Fibroblast of skin of abdomen (primary cell): ENCODE measurements at places on chromosomes 6 and 20.

DNA sequence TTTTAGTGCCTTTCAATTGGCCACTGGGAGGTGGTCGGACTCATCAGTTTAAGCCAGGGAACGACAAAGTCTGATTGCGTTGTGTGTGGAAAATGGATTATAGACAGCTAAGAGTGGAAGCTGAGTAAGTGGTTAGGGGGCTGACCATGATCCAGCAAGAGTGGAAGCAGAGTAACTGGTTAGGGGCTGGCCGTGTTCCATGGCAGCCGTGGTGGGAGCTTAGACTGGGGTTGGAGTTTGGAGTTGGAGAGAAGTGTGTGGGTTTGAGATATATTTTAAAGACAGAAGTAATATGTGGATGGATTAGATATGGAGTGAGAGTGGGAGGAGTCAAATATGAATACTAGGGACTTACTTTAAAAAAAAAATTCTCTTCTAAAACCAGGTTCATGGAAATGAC, 41.7 kb downstream of the LRRN4 start:
- no peak for DNase-seq

DNA sequence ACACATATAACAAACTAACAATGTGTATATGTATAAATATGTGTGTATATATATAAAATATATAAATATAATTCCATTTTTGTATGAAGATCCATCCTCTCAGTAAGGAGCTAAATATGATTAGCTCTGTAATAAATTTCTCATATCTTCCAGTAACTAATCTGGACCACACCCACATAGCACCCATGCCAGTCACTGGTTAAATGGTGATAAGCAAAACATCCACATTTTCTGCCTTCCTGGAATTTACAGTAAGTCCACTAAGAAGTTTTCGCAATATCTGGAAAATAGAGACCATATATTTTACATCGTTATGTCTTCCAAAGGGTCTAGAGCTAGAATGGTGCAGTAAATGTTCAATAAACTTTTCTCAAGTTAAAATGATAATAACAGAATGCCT, 151.5 kb upstream of the STMND1 start:
- DNase-seq: no peak

DNA sequence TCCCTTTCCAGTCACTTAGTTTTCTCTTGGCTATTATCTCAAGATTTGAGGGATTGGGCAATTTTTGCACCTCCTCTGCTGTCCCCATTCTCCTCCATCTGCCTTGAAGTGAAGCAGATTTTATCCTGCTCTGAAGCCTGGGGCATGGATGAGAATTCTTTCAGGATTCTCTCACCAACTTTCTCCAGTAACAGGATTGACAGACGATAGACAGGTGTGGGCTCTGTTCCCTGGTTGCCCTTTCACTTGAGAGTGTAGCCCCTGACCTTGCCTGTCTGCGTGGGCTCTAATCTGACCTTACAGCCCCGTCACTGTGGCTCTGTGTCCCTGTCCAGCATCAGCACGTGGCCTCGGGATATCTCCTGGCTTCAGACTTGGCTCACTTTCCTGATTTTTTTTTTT, 27.1 kb downstream of the CDYL start:
- no peak for DNase-seq

GRCh38 chr6:138818496-138819194, 22.8 kb downstream of the ECT2L start:
- no peak for DNase-seq

- no peak for DNase-seq
These were observed 18.8 kb downstream of the OR2A4 start for GRCh38 chr6:131682442-131682841.

- no peak for DNase-seq
These were observed 261.1 kb downstream of the THBS2 start for GRCh38 chr6:168992446-168993144.

GRCh38 chr6:28867086-28867409, 56.7 kb downstream of the TRIM27 start:
- peak; percentile 22 for DNase-seq

- DNase-seq: no peak
These were observed 1.2 kb downstream of the IFNGR1 start for GRCh38 chr6:137217801-137218472.

DNA sequence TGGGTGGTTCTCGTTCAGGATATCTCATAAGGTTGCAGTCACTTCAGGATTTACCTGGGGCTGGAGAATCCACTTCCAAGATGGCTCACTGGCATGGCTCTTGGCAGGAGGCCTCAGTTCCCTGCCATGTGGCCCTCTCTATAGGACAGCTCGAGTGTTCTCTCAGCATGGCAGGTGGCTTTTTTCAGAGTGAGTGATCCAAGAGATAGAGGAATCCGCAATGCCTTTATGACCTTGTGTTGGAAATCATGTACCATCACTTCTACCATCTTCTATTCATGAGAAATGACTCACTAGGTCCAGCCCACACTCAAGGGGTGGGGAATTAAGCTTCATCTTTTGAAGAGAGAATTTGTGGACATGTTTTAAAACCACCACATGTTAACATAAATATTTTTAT, 37.8 kb downstream of the PPP1R16B start:
- DNase-seq: no peak

DNA sequence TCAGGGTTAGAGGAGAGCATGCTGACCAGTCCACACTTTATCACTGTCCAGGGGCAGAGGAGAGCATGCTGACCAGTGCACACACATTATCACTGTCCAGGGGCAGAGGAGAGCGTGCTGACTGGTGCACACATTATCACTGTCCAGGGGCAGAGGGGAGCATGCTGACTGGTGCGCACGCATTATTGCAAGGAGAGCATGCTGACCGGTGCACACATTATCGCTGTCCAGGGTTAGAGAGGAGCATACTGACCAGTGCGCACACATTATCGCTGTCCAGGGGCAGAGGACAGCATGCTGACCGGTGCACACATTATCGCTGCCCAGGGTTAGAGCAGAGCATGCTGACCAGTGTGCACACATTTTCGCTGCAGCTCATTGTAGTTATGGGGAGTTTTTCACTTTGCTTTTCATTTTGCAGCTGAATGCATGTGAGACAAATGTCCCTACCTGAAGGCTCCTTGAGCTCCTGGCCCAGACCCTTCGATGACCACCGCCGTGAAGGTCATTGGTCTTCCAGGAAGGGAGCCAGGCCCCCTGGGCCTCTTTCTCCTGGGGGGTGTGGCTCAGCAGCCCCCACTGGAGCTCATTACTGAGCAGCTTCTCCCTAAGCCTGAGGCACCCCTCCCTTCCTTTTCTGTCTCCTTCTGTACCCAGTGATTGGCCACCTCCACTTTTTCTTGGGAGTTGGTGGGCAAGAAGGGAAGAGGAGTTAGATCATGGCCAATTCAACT, 178.8 kb upstream of the AFDN start:
- DNase-seq: no peak

DNA sequence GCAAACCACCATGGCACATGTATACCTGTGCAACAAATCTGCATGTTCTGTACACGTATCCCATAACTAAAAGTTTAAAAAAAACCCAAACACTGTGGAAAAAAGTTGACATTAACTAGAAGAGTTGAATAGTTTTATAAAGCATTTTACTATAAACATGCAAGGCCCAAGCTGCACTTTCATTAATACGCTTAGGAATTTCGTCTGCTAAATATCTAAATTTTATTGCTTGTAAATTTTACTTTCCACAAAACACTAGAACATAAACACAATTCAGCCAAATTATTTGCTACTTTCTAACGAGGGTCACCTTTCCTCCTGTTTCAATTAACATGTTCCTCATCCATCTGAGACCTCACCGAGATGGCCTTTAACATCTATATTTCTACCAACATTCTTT, 74.4 kb upstream of the MAN1A1 start:
- no peak for DNase-seq

DNA sequence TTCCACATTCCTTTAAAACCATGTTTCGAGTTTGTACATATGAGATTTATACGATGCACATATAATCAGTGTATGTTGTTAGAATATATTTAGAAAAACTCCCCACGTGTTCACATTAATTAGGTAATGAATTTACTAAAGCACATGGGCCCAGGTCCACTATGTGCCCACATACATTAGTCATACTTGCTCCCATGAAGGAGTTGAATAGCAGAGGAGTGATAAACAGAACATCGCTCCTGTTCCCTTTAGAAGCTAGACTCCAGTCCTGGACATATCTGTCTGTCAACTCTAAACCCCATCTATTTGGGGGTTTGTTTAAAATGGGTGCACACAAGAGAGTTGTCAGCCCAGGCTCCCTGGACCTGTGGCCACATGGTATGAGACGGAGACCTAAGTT, 108.1 kb upstream of the TIAM2 start:
- no peak for DNase-seq

DNA sequence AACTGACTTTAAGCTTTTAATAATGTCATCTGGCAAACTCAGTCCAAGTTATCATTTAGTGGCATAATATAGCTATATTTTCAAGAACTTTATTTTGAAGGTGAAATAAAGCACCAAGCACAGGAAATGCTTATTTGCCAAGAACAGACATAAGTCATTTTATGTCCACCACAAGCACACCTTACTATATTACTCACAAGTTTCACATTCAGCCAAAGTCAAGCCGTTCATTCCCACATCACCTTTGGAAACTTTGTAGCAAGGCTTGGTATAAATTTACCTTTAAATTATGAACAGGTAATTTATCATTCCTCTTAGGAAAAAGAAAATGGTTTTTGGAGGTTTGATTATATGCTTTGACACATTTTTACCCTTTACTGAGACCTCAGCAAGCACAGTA, 236.8 kb upstream of the FKBP1C start:
- DNase-seq: no peak

DNA sequence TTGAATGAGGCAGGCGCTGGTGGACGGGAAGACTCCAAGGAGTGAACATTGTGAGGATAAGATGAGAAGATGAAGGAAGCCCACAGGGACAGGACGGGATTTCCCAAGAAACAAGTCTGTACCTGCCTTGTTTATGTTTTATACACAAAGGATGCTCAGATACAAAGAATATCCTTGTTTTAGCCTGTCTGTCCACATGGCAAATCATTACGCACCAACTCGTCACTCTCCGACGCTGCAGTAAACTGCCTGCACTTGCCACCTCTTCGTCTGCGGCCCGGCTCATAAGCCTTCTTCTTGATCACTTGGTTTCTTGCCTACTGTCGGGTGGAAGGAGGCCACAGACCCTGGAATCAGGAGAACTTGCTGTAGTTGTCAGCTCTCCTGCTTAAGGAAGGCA, 85.4 kb downstream of the CD83 start:
- no peak for DNase-seq

DNA sequence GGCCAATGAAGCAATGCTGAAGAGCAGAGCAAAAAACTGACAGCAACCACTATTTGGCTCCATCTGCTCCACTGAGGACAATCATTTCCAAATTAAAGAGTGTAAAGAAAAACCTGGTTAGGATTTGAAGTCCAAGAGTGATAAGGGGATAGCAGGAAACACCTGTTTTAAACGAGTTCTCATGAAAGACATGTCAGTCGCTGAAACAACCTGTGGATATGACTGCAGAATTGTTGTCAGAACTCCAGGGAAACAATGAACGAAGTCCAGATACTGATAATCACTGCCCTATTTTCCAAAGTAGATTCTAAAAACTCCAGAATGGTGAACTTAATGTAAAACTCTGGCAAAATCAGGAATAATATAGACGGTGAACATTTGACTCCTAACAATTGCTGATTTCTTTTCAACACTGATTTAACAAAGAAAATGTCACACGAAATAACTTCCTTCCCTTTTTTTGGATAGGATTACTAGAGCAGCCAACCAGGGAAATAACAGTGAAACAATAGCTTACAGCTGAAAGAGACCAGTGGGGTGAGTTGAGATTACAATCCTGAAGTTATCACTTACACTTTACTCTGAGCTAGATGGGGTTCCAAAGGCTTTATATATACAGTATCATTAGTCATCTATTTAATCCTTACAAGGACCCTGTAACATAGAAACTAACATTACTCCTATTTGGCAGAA, 83.7 kb downstream of the ELOVL5 start:
- no peak for DNase-seq

DNA sequence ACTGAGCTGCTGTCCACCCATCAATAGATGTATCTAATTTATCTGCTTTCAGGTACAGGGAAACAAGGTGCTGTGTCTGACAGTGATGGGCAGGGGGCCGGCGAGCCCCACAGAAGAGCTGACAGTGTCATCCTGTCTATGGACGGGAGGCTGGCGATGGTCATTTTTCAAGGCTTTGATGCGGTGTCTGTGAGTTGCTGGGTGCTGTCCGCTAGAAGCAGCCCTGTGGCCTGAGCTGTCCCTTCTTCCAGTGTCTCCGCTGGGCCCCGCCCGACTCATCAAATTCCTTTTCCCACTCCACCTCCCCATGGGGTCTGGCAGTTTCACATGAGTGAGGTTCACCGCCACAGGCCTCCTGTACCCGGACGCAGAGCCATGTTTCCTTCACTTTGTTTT, 161.4 kb upstream of the PMEPA1 start:
- no peak for DNase-seq

- DNase-seq: no peak
These were observed 13.5 kb upstream of the MDFI start for GRCh38 chr6:41624621-41625380.

- no peak for DNase-seq
These were observed 254.3 kb downstream of the SOX4 start for GRCh38 chr6:21847711-21848480.

DNA sequence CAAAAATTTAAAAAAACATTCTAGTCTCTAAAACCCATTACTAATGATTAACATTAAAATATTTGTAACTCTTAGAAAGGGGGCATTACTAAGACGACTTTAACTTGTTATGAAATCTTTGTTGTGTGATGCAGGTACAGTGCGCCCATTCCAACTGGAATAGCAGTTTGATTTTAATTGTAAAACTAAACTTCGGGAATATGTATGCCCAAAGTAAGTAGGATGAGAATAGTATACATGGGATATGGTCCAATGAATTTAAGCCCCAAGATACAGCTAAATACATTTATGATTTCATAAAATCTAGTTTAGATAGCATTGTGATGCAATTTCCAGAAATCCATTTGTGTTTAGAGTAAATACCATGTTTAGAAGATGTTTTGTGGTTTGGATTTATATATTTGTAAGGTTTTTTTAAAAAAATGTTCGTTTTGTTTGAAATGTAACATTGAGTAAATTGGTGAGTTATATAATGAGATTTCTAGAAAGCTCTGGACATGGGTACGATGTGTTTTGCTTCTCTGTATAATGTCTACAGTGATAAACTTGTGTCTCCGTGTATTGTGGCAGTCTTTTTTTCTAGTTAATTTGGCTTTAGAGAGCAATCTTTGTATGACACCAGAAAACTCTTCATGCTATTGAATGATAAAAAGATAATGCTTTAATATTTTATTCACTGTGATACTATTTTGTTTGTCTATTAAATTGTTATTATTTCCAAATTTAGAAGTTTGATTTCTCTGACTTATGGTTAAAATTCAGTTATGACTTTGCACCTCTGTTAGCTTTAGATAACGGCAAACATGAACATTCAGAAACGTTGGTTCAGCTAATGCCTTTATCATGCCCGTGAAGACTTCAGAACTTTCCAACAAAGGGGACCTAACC, 54.8 kb downstream of the RNF182 start:
- DNase-seq: no peak

- no peak for DNase-seq
These were observed 93.1 kb downstream of the PRND start for GRCh38 chr20:4814696-4815252.

DNA sequence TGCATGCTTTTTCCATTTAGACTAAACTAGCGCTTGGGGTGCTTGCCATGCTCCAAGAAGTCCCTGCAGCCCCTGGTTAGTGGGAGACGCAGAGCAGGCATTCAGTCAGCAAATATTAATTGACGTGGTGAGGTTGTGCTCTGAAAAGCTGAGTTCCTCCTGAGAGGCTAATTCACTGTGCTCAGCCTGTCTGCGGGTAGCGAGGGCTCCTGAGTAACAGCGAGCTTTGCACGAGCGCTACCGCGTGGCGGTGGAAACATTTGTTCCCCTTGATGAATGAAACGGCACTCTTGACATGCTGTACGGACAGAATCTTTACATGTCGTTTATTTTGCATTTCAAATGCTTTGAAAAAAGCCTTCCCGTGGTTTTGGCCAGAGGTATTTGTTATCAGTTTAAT, 170.6 kb upstream of the AGPAT4 start:
- peak; percentile 73 for DNase-seq
